Stimulated activated naive CD4-positive, alpha-beta T cell (primary cell): ENCODE measurements at places on chromosomes 1 and 21.

DNA sequence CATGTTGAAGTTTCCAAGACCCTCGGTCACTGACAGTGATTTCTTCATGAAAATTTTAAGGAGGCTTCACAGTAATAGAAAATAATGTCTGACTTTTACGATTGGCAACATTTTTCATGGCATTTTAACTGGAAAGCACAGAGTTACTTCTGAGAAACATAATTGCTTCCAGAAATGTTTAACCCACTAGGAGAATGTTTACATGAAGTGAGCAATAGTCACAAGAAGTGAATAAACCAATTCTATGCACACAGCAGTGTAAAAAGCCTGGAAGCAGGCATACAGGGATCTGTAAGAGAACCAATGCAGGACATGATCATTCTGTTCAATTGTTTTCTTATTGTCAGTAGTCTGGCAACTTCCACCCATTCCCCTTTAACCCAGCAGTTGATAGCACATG is 316.2 kb upstream of the CXADR start:
- DNase-seq, result no peak

DNA sequence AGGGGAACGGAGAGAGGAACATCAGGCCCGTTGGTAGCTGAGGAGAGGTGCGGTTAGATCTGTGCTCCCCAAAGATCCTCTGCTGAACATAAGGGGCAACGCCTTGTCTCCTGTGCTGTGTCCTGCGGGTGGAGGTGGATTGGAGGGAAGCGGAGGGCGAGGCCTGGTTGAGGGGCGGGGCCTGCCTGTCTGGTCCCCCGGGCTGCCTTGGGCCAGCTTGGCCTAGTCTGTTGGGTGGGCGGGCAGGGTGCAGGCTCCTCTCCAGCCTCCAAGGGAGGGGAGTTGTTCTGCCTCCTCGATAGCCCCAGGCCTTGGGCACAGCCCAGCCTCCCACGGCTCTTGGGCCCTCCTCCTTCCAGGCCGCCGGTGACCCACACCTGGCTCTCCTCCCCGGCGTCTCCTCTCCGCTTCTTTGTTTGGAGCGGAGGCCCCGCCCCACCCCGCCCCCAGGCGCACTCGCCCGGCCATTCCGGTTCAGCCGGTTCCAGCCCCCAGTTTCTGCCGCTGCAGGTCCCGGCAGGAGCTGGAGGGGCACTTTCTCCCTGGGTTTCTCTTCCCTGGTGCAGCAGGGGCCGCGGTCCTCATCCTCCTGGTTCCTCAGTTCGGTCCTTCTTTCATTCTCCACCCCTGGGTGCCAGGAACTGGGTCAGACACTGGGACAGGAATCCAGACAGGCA is 19.4 kb downstream of the PTPRF start:
- no peak for DNase-seq

GRCh38 chr21:43207868-43208267 is 39.1 kb downstream of the CRYAA start:
- DNase-seq, result no peak

DNA sequence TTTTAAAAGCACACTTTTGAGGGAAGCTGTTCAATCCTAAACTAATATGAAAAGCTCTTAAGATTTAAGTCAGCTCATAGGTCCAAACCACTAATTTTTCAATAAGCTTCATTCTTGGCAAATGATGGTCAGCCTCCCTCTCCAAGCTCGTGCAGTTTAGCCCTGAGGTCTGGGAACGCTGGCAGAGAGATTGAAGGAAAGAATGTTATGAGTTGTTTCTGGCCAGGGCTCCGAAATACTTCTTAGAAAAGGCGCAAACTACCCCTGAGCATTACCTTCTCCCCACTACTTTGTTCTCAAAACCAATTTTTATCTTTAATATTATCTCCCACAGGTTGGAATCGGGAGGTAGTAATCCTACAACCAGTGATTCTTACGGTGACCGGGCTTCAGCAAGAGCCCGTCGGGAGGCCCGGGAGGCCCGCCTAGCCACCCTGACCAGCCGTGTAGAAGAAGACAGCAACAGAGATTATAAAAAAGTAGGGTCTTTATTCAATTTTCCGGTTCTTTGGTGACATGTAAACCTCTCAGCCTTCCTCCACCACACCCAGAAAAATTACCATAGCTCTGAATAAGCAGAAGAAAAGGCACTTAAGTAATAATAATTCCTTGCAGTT is 147.7 kb downstream of the SYT2 start:
- no peak for DNase-seq

GRCh38 chr1:193514397-193514796 is 328.0 kb upstream of the B3GALT2 start:
- DNase-seq, result no peak

- no peak for DNase-seq
These were observed 116.3 kb downstream of the GLUL start for GRCh38 chr1:182275271-182275670.

DNA sequence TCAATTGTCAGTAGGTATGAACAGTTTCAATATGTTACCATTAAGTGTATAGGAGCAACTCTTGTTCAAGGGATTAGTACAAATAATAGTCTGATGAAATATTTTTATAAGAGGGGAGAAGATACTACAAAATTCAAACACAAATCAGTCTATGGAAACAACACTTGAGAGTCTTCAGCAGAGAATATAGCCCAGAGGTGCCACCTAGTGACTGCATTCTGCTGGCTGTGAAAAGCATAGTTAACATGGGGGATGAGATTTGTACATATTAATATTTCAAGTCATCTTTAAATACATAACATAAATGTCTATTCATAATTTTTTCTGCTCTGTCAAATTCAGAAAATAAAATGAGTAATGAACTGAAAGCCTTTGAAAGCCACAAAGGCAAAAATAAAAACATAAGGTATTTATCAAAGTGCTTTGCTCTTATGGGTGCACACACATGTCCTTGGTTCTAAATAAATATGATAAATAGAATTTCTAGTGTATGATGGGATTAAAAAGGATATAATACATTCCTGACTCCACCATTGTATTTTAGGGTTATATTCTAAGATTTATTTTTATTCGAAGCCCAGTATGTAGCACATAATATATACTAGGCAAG is 440.9 kb upstream of the ZRANB2 start:
- DNase-seq, result no peak

DNA sequence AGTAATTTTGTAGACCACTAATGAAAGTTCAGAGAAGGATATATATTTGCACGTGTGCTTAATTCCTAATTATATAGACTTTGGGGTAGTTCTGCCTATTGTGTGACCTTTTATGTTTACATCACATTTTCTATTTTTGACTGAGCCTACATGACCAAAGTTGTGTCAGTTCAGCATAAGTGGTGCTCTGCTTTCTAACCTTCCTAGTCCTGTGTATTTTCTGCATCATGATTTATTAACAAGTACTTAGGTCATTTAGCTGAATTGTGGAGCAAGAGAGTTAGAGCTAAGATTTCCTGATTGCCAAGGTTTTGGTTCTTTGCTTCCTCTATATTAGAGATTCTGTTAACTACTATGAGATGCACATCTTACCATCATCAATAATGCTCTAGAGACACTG is 176.0 kb downstream of the C1orf21 start:
- DNase-seq, result no peak

DNA sequence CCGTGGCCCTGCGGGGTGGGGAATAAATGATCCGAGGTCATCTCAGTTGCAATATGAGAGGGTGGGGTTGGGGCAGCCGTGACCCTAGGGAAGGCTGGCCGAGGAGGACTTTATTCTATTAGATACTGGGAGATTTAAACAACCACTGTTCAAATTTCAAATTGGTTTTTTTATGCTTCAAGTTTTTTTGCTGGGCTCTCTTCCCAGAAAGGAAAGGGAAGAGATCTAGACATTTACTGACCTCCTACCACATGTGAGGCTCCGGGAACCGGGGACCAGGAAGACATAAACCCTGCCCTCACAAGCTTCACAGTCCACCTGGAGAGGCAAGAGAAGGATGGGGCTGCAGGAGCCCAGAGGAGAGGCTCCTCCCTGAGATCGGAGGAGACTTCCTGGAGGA is 207.3 kb downstream of the FOXD2 start:
- no peak for DNase-seq

- DNase-seq, result no peak
These were observed 80.2 kb upstream of the ACTL8 start for GRCh38 chr1:17674726-17675500.

DNA sequence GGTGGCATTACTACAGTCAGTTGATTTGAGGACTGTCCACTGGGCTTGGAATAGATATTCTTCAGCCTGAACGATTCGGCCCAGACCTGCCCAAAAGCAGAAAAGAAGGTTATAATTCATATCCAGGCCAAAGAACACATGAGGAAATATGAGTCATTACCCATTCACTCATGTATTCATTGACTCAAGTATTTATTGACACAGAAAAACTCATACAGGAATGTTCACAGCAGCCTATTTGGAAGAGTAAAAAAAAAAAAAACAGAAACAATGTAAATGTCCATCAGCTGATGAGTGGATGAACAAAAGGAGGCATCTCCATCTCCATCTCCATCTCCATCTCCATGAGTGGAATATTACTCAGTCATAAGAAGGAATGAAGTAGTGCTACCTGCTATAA is 15.9 kb downstream of the ZMYND12 start:
- no peak for DNase-seq

- no peak for DNase-seq
These were observed 35.3 kb downstream of the VWA5B1 start for GRCh38 chr1:20325844-20326420.

DNA sequence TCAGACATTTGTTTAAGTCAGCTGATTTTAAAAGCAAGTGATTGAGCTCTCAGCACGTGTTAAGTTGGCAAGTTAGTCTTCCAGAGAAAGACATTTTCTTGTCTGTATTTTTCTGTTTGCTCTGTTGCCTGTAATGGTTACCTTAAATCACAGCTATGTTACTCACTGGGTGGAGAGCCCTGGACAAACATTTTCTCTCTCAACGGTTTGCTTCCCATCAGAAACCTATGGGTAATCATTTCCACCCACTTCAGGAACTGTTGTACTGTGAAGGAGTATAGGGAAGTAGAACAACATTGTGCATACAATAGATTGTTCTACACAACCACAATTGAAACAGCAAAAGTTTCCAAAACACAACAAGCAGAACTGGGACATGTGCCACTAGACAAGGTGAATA is 113.9 kb upstream of the DPT start:
- DNase-seq, result no peak

GRCh38 chr21:45863751-45864150 is 117.8 kb upstream of the COL6A1 start:
- no peak for DNase-seq

GRCh38 chr1:205589046-205589445 is 42.8 kb downstream of the ELK4 start:
- no peak for DNase-seq
